ENCODE measurements at places on chromosomes 7 and 10. TPM values are rescaled to one million over a fixed set of nuclear protein-coding genes. Genes with fewer than 3 reads are reported as not detected.
A peak's percentile ranks its signal among the peaks of the same experiment; 100 is the strongest.

The HMX3 gene
- not detected for total RNA-seq

The IL15RA gene
- 42.5 TPM for total RNA-seq

The FAM13C gene
- total RNA-seq: 18.7 TPM

The APBB1IP gene
- total RNA-seq: 1.2 TPM

The EVX1 gene
- not detected for total RNA-seq

The C7orf57 gene
- total RNA-seq: not detected

The TMEM178B gene
- 0.76 TPM for total RNA-seq

The GPR26 gene
- not detected for total RNA-seq

The VIPR2 gene
- 3.4 TPM for total RNA-seq

The PSD gene
- total RNA-seq: 114 TPM

The ARHGAP22 gene
- total RNA-seq: 0.26 TPM

- no peak for DNase-seq
These were observed 1.3 kb downstream of the TFPI2 start for GRCh38 chr7:93889261-93889660.

- no peak for DNase-seq
These were observed 132.6 kb upstream of the RSU1 start for GRCh38 chr10:16949816-16950215.

DNA sequence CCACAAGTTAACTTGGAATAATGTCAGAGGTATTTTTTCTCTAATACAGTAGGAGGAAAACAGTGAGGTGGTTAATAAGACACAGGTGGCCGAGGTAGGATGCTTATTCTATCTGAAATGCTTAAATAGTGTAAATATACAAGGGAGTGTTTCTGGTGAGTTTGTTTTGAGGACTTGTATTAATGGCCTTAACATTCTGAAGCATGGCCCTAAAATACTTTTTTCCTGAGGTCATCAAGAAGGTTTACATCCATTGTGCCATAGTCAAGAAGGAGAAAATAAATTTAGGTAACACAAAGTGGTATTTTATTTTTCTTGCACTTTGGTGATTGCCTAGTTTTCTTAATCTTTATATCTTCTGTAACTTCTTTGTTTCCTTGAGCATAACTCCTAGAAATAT is 18.8 kb downstream of the GNAI1 start:
- DNase-seq: no peak

DNA sequence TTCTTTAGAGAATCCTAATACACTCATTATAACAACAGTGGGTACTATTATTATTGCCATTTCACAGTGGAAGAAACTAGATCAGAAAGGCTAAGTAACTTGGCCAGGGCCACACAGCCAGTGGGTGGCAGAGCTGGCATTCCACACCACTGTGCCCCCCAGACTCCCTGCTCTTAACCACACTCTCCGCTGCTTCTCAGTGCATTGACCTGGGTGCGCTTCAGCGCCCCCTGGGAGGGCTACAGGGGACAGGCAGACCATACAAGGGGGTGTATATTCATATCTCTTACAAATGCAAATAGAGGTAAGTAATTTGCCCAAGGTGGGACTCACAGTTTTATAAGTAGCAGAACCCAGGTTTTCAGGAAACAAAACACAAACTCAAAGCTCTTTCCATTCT is 77.0 kb upstream of the NMT2 start:
- no peak for DNase-seq

DNA sequence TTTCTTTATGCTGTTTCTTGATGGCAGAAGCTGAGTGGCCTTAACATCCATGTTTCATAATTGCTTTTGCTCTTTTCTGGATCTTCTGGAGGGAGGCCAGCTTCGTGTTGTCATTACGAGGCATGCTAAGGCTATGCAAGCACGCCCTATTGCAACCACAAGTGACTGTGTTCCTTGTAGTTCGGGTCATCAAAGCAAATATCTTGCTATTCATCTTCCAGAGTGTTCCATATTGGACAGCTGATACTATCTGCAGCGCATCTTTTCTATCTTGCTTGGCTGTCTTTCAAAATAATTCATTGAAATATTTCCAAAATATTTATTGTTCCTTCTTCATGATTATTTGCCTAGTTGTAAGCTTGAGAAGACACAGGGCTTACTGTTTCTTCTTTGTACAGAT is 5.0 kb downstream of the EPHB6 start:
- DNase-seq: peak; percentile 76

DNA sequence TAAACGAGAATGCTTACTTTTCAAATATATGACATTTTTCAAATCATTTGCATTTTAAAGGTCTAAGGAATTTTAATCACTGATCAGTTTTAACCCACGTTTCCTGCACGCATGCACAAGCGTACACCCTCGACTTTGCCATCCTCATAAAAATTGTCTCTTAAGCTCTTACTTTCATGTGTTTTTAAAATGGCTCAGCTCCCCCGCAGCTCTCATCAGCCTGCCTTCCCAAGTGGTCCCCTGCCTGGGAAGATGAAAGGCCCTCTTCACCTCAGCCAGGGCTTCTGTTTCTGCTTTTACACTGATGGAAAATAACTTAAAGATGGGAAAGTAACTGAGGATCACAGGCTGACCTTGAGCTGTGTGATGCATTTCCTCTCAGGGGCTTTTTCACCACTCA is 131.6 kb upstream of the LSM8 start:
- DNase-seq: no peak

DNA sequence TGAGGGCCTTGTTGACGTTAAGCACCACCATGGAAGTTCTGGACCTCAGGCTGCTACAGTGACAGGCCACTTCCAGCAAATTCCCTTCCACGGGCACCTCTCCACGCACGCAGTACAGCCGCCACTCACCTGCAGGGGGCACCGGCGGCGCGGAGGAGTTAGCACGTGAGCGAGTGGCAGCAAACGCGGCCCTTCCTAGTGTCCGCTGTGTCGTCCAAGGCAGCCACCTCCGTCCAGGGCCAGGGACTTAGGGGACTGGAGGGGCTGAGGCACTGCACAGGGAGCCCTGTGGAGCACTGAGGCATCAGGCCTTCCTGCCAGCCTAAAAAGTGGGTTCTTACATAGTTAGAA is 164.4 kb downstream of the SVIL start:
- peak; percentile 36 for DNase-seq

- no peak for DNase-seq
These were observed 97.3 kb upstream of the NAMPT start for GRCh38 chr7:106382129-106382528.

GRCh38 chr7:33590916-33591315 is 314.4 kb upstream of the BMPER start:
- no peak for DNase-seq

DNA sequence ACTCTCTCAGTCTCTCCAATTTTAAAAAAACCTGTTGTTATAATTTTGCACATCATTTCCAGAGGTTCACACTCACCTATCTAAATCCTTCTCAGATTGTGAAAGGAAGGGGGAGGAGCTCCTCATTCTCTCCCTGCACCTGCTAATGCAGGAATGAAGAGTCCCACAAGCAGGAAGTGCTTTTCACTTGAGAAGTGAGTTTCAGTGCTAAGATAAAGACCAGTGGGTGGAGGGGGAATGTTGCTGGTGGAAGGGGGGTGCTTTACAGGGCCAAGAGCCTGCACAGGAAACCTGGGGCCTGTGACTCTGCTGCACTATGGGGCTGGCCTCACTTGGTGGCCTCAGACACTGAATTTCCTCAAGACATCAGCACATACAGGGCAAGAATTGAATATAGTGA is 176.4 kb downstream of the PTPN20 start:
- no peak for DNase-seq

DNA sequence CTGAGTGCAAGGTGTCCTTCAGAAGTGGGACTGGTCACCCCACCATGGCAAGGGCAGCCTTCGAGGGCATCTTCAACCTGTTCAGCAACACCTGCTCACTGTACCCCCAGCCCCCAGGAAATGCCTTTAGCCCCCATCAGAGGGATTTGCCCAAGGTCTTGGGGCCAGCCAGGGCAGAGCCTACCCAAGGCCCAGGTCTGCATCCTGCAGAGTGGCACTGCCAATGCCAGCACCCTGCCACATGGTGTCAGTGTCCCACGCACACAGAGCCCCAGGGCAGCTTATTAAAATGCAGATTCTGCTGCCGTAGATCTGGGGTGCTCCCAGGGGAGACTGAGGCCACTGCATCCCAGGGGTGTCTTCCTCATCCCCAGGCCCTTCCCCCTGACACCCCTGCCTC is 106.2 kb upstream of the KCTD7 start:
- no peak for DNase-seq

- no peak for DNase-seq
These were observed 39.5 kb downstream of the ZNF117 start for GRCh38 chr7:64951250-64951848.

DNA sequence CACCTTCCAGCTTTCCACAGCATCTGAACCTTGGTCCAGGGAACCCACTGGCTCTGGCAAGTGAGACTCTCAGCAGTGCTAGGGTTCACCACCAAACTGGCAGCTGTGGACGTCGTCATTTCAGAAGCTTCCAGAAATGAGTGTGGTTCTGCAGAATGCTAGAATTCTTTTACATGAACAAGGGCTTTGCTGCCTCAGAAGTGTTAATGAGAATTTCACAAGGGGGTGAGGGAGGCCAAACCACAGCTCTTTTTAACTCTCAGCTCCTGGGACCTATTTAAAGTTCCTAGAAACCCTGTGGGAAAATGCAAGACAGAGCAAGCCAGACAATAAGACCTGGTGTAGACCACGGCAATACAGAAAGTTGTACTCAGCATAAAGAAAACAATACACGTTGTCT is 129.3 kb upstream of the BET1 start:
- no peak for DNase-seq

DNA sequence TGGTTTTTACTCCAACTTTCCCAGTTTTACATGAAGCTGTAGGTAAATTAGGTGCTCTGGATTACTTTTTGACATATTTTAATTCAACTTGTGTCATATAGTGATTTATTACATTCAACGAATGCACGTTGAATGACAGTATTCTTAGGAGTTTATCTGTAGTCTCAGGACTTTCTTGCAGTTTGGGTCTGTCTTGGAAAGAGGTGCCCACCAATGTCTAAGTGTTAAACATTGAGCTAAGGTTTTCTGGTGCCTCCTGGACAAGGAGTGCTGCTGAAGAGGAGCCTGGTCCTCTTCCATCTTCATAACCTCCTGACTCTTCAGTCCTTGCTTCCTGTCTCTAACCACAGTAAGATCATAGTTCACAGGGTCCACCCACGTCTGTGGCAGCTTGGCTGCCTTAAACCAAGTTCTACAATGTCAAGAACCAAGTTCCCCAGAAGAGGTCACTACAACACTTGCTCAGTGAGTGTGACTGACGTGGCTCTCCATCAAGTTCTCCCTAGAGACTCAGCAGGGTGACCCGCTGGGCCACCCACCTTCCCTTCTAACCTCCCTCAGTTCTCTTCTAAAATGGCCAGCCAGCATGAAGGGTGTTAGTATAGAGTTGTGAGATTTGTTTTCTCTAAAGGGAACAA is 6.1 kb downstream of the NPY start:
- no peak for DNase-seq

- no peak for DNase-seq
These were observed 442.5 kb downstream of the SEMA3D start for GRCh38 chr7:84744385-84744784.

GRCh38 chr7:25262586-25262985 is 34.3 kb upstream of the NPVF start:
- no peak for DNase-seq

DNA sequence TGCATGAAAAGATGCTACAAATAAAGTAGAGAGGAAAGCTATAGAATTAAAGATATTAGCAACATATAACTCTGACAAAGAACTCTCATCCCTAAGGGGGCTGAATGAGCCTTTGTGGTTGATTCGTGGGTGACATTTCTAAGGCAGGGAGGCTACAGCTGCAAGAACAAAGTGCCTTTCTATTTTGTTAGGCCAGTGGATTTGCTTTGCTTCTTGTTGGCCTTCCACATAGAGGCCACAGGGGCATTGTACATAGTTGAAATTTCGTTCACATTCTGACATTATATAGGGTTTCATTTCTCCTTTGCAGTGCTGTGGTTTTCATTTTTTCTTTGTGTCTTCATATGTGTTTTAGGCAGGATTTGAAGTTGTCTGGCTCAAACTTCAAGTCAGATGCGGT is 819.2 kb upstream of the C7orf33 start:
- DNase-seq: no peak

DNA sequence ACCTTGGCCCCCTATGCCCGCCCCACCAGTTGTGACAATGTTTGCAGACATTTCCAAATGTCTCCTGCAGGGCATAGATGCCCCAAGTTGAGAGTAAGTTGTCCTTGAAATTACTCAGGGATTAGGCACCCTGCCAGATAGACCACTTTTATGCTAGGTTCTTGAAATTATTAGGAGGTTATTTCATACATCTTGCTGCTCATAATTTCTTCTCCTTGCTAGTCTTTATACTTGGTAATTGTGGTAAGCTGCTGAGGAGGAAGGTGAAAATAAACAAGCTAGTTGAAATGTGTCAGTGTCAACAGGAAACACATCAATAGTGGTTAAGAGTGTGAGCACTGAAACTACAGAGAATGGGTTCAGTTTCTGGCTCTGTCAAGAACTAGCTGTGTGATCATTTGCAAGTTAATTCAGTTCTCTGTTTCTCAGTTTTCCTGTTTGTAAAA is 63.7 kb upstream of the AOAH start:
- no peak for DNase-seq

DNA sequence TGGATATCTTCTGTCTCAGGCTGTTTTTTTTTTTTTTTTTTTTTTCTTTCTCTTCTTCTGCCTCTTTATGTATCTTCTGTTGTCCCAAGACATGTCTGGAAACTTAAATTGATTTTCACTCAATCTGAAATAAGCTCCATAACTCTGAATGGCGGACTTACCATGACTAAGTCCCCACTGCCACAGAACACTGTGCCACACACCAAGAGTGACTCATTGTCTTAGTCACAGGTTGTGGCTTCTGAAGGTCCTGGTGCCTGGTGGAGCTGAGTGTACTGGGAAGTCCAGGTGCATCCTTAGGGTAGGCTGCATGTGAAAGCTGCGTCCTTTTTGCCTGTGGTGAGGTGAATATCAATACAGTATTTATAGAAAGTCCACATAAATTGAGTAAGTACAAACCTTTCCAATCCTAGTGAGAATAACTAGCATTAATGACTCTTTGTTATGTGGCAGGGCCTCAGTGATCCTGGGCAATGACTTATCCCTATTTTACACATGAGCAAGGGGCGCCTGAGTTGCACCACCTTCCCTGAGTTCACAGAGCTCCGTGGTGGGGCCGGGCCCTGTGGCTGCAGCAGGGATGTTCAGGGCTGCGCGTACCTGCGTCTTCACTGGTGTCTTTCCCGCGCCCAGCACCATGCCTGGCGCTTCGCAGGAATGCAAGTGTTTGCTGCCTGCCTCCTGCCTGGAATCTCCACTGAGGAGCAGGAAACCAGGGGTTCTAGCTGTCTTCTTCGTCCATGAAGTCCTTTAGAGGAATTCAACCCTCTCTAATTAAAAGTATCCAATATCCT is 4.3 kb downstream of the PFKP start:
- DNase-seq: no peak

GRCh38 chr7:151119902-151120301 is 33.6 kb downstream of the AGAP3 start:
- DNase-seq: no peak

GRCh38 chr7:48035967-48036478 is 680 bp downstream of the C7orf57 start:
- no peak for DNase-seq

DNA sequence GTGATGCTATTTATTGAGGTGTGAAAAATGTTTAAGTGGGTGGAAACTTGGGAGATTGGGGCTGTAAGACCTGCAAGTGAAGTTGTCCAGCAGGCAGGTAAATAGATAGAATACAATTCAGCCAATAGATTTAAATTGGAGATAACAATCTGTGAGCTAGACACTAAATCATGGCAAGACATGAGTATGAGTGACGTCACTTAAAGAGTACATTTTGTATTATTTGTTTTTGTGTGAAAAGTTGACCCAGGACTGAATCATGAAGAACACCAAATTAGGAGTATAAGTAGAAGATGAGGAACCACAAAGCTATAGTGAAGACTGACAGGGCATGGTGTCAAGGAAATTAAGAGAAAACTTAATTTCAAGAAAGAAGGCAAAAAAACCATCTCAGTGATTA is 249.1 kb upstream of the SEMA3C start:
- DNase-seq: no peak
